ENCODE measurements at places on chromosomes 11 and 22.

DNA sequence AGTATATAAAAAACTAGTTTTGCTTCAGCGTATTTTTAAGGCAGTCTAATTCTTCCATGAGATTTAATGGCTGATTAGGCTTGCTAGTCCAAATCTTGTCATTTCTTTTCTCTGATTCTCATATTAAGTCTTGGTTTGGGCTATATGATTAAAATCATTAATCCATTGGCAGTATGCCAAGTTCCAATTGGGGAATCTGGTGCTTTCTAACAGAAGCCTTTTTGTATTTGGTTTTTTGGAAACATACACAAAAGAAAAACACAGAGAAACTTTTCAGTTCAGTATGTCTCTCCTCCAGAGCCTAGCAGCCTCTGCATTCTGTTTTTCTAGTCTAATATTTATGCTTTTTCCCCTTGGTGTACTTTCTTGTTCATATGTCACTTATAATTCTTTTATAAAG is 37.9 kb downstream of the SWAP70 start:
- no peak for DNase-seq

DNA sequence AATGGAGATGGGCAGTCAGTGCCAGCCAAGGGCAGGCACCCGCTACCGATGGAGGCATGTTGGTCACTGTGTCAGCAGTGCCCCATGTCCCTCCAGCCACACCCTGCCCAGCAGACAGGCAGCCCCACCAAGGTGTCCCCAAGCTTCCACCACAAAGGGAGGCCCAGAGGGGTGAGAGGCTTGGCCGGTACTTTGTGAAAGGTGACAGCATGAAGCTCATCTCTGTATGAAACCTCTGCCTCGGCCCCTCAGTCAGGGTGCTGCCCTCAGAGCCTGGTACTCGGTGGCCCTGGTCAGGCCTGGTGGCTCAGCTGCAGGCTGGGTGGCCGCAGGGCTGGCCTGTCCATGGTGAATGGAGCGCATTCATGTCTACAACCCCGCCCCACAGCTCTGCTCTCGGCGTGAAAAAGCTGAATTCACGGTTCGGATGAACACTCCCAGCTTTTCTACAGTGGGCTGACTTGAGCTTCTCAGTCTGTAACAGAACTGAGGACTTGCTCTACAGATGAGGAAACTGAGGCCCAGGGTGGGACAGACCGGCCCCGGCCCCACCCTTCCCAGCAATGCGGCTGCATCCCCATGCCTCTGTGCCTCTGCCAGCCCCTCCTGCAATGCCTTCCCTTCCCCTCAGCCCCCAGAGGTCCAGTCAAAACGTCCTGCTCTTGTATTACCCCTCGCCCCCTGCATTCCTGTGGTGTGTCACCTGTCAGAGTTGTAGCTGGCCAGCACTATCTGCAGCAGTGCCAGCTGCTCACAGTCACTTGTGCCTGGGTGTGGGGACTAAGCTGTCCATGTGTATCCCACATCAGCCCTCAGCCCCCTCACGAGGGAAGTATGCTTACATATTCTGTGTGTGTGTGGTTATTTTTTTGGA is 27.7 kb downstream of the RSPH14 start:
- DNase-seq = no peak

GRCh38 chr11:67268081-67268961 is 2.0 kb downstream of the GRK2 start:
- no peak for DNase-seq

- no peak for DNase-seq
Measured at GRCh38 chr22:17717708-17718107, 56.6 kb downstream of the BID start.

GRCh38 chr11:77109236-77110019 is 6.8 kb downstream of the OMP start:
- DNase-seq = no peak

- DNase-seq = no peak
Measured at GRCh38 chr11:88438721-88439120, 101.2 kb upstream of the CTSC start.

Data from activated T-helper 1 cell treated with anti-CD3 and anti-CD28 coated beads, Interleukin-2, amount 50 U/mL, for 16 hours (primary cell).